ENCODE measurements at places on chromosomes 7 and 10.

DNA sequence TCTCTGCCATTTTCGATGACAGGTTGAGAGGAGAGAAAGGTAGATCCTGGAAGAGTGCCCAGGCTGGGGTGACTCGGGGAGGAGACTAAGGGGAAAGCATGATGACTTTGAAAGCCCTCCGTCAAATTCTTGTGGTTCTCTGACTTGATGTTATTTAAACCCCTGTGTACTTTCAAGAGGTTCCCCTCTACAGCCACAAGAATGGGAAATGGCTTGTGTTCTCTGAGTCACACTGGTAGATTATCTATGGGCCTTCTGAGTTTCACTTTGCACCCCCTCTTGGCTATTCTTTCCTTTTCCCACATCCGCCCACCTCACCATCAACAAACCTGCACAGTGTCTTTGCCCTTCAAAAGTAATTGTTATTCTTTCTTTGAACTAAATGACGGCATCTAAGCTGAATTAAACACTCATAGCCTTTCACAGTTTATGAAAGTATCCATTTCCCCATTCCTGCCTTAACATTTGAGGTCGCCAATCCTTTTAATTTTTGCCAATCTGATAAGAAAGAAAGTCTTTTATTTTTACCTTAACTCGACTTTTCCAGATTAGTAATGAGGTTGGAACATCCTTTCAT is 24.1 kb downstream of the PRF1 start:
- peak; percentile 83 for DNase-seq

DNA sequence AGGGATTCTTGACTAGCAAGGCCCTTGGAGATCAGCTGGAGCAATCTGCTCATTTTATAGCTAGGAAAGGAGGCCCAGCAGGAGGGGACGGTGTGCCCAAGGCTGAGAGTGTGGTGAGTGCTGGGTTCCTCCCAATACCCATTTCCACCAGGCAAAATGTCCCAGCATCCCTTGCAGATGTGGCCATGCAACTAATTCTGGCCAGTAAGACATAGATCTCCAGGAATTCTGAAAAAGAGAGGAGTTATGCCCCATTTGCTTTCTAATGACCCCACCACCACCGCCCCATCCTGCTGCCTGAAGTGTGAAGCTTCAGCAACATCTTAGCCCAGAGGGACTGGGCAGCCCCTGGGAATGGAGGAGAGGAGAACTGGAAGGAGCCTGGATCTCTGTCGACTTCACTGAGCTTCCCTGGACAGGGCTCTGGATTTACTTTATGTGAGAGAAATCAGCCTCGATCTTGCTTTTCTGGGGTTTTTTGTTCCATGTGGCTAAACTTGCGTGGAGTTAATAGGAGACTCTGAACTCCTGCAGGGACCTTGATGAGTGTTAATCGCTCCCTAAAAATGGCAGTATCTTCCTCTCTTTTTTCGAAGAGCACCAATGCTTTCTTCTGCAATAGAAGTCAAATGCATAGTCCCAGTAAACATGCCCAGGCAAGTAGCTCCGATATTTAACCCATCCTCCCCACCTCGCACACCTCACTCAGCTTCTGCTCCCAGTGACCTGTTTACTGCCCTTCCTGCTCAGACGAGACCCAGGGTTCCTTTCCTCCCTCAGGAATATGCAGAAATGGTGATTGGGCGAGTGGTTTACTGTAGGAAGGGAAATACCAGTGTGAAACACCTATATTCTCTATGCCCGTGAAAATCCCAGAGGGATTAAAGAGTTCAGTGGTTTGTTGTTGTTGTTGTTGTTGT is 127.5 kb upstream of the GPR26 start:
- DNase-seq, result no peak

DNA sequence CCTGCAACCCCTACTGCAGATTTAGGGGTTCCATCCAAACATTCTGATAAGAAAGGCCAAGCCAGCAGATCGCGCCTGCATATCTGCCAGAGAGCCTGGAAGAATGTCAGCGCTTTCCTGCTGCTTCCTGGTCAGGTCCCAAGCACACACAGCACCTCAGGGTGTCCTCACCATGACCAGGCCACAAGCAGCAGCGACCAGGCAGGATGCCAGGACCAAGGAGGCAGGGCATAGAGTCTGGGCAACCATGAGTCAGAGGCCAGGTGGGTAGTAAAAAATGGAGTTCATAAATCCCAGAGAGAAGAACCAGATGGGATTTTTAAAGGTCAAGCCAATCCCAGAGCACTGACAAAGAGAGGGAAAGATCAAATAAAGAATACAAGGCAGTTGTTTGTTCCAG is 5.5 kb upstream of the FAM131B start:
- no peak for DNase-seq

DNA sequence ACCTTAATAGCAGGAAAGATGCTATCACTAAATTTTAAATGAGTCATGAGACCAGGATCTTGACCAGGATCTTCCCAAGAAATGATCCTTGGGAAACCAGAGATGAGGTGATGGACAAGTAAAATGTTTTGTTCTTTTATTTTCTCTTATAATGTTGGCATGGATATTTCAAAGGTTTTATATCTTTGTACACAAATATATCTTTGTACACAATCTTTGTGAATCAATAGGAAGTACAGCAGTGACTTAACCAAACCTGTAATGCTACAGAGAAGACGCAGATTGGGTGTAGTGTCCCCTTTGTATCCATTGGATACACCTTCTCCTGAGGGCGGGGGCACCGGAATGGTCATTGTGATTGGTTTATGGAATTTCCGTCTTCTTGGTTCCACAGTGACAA is 180.1 kb upstream of the CCDC6 start:
- no peak for DNase-seq

DNA sequence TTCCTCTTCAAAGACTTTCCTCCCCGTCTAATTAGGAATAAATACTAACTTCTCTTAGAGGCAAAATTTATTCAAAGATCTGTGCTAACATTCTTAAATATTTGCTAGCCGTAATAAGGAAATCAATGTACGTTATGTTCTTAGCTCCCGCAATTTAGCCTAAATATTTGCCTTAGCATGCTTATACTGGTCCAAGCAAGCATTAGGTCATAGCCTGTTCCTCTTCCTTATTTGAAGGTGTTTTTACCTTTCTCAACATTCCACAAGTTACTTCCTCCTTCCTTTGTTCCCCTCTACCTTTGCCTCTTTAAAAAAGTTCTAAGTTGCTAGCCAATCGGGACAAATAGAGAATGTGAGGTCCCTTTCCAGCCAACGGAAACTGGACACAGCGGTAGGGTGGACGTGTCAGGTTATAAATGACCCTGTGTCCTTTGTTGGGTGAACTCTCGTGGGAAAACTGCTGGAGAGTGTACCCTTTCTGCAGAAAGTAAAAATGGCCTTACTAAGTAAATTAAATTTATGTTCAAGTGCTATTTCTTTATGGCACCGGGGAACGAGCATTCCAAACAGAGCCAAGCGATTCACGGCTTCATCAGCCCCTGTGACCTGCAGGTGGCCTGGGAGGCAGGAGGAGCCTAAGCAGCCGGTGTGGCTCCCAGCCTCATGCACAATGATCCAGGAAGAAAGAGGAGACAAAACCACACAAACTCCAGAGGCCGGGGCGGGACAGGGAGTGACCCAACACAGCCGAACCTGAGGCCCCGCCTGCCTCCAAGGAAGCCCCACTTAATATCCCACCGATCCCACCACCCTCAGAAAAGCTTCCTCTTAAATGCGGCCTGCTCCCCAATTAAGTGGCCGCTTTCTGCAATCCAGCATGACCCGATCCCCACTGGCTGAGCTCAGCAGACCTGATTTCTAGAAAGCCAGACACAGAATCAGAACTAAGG is 67.0 kb downstream of the ZRANB1 start:
- no peak for DNase-seq

DNA sequence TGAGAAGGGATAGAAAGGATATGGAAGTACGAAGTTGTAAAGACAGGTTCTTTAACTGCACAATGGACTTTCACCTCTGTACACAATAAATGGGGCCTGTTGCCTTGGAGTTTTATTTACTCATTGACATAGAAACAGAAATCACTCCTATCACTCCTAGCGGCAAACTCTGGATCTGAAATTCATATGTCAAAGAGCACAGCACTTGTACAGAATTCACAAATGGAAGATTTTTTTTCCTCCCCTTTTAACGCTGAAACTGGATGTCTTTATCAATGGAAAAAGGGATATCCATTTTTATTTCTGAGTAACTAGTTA is 18.2 kb downstream of the NT5C3A start:
- DNase-seq, result no peak

DNA sequence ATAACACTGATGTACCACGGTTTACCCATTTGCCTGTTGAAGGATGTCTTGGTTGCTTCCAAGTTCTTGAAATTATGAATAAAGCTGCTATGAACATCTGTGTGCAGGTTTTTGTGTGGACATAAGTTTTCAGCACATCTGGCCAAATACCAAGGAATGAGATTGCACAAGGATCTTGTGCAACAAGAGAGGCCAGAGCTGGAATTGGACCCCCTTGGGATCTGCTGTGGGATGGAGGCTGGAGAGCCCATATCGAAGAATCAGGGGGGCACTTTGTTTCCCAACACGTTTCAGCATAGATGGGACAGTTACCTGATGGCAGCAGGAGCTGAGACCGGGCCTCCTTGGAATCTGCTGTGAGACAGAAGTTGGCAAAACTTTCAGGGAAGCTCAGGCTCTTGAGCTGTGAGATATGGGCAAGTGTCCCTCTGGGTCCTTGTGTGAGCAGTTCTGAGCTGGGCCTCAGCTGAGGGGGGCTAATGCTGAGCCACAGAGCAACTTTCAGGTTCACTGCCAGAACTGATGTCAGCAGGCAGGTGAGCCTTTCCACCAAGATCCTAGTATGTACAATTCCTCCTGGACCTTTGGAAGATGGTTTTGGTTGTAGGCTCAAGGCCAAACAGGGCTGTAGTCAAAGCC is 115.2 kb upstream of the RAB18 start:
- no peak for DNase-seq

- DNase-seq, result no peak
Observed at GRCh38 chr10:87660484-87661133, 931 bp downstream of the PAPSS2 start.

- no peak for DNase-seq
Observed at GRCh38 chr7:112282476-112283188, 76.1 kb downstream of the ZNF277 start.

GRCh38 chr7:143012409-143012808 is 14.5 kb downstream of the OR9A2 start:
- DNase-seq, result no peak

DNA sequence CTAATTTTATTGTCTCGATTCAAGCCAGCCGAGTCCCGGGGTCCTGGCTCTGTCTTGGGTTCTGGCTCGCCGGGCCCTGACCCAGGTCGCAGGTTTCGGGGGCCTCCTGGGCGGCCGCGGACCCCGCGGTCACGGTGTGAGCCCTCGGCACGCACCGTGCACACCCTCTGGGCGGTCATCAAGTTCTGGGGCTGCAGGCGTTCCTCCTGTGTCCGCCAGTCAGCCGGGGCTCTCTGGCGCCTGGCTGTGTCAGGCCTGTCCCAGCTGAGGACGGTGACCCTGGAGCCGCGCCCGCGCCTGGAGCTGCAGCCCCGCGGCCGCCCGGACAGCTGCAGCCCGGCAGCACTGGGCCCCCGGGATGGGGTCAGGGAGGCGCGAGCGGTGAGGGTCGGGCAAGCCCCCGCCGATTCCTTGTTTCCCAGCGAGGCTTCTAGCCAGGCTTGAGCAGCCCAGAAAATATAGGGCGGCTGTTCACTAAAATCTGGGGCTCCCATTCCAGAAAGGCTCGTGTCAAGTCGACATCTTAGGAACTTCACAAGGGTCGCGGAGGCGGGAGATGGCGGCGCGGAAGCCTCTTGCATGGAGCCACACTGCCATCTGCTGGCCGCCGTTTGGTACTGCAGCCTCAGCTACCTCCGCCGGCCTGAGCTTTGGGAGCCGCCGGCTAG is 4.2 kb upstream of the HOXA7 start:
- peak; percentile 84 for DNase-seq
